Activated gamma-delta T cell treated with Interleukin-2 at 50 U/mL for 16 hours (primary cell): ENCODE measurements at places on chromosomes 11 and 22.
A peak's percentile ranks its signal among the peaks of the same experiment; 100 is the strongest.

DNA sequence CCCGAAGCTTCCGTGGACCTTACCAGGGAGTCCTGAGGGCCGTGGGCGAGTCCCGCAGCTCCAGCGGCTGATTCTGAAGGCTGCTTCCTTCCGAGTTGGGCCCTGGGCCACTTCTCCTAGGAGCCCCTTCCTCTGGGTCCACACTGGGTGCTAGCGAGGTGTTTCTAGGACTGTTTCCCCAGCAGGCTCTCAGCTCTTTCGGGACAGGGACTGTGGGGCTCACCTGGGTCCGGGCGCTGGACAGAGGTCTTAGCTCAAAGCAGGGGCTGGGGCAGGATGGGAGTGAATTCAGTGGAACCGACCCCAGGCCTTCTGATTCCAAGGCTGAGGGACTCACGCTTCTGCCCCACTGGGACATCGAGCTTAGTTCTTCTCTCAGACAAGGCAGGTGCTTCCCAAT is 29.3 kb upstream of the CSNK1E start:
- DNase-seq, result no peak

DNA sequence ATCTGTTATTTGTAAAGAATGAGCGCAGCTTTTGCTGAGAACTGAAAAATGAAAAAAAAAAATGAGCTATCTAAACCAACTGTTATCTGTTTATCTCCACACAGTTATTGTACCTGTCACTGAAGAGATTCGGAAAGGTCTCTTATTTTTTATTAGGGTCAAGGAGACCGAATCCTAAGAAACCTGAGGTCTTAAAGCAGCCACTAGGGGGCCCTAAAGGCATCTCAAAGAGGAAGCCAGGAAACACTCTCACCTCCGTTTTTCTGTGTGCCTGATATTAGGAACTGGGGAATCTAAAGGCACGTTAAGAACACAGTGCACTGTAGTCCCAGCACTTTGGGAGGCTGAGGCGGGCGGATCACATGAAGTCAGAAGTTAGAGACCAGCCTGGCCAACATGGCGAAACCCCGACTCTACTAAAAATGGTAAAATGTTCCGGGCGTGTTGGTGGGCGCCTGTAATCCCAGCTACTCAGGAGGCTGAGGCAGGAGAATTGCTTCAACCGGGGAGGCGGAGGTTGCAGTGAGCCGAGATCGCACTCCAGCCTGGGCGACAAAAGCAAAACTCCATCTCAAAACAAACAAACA is 3.5 kb upstream of the LARGE1 start:
- peak; percentile 19 for DNase-seq

- no peak for DNase-seq
Measured at GRCh38 chr11:48036466-48036865, 56.1 kb downstream of the PTPRJ start.

GRCh38 chr22:30332551-30332950 is 5.8 kb upstream of the TBC1D10A start:
- no peak for DNase-seq

- DNase-seq, result no peak
Measured at GRCh38 chr22:43431808-43432554, 20.2 kb downstream of the MPPED1 start.

DNA sequence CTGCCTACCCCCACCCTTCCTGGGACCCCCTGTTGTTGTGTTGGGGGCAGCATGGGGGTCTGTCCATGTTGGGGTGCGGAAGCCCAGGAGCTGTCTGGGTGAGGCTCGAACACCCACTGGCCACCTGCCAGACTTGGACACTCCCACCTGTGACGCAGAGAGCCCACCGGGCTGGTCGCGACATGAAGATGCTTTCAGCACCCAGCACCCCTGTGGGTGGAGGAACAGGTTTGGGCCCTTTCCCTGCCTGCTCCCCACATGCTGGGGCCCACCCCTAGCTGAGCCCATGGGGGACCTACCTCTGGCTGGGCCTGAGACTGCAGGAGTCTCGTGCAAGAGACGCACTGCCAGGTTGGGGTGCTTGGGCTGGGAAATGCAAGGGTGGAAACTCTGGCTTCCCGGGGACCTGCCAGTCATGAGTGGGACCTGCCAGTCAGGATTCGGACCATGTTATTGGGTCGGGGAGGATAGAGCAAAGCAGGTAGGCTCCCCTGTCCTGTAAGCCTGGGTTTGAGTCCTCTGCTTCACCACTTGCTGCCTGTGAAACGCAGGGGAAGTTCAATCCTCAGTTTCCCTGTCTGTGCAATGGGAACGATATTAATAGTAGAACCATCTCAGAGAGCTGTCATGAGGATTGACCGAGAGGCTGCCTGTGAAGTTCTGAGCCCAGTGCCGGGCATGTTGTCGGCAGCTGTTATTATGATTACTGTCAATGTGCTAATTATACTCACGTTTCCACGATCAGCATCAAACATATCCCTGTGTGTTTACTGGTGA is 24.1 kb downstream of the KIAA1671 start:
- DNase-seq, result no peak

GRCh38 chr22:44002997-44003396 is 21.1 kb upstream of the PARVB start:
- DNase-seq, result no peak

GRCh38 chr11:111684251-111684650 is 81.9 kb downstream of the PPP2R1B start:
- no peak for DNase-seq

DNA sequence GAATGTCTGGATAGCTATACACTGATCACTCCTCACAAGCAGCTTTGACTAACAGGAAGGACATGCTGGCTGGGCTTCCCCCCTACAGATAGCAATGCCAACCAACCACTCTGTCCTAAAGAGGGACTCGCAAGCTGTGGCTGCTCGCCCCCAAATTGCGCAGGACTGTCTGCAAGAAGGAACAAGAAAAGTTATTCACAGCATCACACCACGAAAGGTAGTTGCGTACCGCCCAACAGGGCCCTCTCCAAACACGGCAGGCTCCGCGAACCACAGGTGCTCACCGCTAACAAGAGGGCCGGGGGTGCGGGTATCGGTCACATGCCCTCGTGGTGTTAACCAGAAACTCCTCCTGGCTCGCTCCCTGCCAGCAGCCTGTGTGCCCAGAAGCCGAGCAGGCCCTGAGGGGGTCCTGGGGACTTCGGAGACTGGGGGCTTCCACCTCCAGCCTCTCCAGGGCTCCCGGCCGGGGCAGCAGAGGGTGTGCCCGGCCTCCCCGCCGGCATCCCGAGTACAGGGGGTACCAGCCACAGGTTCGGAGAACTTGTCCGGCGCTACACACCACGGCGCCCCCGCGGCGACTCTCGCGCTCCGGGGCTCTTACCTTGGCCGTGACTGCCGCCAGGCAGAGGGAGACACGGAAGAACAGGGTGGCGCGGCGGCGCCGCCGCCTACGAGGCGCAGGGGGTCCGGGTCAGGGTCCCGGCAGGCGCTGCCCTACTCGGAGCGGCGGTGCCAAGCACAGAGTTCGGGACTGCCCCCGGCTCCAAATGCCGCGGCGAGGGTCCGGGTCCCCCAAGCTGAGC is 682 bp downstream of the LARGE1 start:
- no peak for DNase-seq

GRCh38 chr11:9169595-9170295 is 78.3 kb upstream of the SCUBE2 start:
- DNase-seq, result no peak

GRCh38 chr22:35451592-35451991 is 51.7 kb downstream of the MCM5 start:
- DNase-seq, result no peak

DNA sequence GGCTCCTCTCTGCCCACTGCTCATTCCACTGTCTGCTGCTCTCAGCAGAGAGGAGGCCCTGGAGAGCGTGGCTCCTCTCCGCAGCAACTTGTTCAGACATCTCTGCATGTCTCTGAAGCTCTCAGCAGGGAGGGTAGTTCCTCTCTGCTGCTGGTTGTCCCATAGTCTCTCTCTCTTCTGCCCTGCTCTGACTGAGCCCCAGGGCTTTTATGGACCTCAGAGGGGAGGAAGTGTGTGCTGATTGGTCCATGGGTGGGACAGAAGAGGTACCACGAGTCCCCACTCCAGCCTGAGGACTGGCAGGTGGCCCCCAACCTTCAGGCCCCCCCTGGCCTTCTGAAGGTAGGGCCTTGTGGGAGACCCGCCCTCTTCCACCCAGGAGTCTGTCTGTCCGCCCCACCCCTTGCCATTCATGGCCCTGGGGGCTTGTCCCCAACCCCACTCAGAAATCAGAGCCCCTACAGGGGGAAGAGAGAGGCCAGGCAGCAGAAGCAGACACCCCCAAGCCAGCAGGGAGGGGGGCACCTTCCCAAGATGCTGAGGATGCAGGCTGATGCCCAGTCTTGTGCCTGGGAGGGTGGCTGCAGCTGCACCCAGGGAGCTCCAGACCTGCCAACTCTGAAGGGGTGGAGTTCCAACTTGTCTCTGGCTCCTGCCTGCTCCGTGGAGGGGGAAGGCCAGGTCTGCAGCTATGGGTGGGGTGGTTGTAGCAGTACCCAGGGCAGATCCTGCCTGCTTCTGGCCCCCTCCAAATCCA is 35.1 kb downstream of the C11orf91 start:
- DNase-seq, result no peak

GRCh38 chr22:21951931-21952465 is 650 bp downstream of the PPM1F start:
- DNase-seq, result peak; percentile 15

- no peak for DNase-seq
Measured at GRCh38 chr11:104967534-104968354, 630 bp downstream of the CASP4 start.

DNA sequence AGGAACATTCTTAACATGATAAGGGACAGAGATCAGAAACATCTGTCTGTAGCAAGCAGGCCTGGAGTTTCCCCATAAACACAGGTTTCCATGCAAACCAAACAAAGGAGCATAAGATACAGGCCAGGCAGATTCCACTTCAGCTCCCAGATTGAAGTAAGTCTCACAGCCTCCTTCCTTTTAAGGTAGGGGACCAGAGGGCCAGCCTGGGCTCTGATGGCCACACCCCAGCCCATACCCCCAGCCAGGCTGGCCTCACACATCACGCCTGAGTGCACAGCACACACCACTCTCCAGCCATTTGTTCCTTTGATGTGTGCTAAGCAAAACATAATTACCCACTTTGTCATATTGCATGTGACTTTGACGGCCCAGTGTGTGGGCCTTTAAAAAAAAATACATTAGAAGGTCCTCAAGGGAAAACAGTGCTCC is 518.7 kb downstream of the NTM start:
- DNase-seq, result no peak

DNA sequence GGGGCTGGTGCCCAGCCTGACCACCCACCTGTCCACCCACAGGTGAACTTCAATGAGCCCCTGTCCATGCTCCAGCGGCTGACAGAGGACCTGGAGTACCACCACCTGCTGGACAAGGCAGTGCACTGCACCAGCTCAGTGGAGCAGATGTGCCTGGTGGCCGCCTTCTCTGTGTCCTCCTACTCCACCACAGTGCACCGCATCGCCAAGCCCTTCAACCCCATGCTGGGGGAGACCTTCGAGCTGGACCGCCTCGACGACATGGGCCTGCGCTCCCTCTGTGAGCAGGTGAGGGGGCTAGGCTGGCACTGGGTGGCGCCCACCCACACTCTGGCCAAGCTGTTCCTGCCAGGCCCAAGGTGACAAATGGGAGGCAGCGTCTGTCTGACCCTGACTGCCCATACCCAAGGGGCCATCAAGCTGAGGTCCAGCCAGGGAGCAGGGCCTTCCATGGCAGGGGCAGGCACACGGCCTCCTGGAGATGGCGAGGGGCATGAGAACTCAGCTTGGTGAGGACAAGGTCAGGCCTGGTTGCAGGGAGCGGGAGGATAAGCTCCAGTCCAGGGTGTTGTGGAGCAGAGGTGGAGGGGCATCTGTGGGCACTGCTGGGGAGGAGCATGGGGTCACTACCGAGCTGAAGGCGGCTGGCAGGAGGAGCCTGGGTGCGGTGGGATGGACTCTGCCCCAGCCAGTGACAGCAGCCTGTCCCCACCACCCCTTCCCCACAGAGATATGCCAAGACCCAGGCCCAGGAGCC is 77.7 kb downstream of the MORC2 start:
- DNase-seq, result no peak

GRCh38 chr11:83219095-83219494 is 25.6 kb downstream of the ANKRD42 start:
- DNase-seq, result no peak

- DNase-seq, result no peak
Measured at GRCh38 chr11:8886322-8886721, 24.7 kb upstream of the AKIP1 start.
